ENCODE measurements at places on chromosomes 12 and 14.
A peak's percentile ranks its signal among the peaks of the same experiment; 100 is the strongest.

DNA sequence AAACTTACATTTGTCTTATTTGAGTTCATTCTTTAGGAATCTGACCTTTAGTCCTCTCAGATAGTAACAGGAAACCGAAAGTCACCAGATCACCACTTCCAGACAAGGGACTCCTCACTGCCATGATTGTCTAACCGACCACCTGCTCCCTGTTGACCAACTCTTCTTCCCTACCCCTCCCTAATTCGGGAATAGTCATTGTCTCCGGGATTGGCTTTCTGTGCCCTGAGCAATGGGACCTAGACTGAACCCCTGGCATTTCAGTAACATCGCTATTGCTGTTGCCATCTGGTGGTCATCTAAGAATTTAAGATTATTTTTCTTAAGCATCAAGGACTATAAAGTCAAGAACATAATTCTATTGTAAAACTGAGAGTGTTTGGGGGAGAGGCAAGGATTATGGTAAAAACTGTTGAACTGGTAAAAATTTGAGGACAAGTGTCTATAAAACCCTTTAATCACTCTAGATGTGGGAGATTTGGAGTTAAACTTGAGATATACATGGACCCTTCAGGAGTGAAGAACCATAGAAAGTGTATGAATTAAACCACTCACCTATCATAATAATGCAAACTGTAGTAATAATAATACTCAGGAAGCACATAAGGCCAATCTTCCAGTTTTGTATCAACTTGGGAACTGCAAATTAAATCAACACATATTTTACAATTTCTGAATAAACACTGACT lies 6.3 kb downstream of the CLEC2A start:
- DNase-seq: peak; percentile 56

- DNase-seq: no peak
These were observed 115.2 kb downstream of the TMEM132D start for GRCh38 chr12:129788506-129789084.

DNA sequence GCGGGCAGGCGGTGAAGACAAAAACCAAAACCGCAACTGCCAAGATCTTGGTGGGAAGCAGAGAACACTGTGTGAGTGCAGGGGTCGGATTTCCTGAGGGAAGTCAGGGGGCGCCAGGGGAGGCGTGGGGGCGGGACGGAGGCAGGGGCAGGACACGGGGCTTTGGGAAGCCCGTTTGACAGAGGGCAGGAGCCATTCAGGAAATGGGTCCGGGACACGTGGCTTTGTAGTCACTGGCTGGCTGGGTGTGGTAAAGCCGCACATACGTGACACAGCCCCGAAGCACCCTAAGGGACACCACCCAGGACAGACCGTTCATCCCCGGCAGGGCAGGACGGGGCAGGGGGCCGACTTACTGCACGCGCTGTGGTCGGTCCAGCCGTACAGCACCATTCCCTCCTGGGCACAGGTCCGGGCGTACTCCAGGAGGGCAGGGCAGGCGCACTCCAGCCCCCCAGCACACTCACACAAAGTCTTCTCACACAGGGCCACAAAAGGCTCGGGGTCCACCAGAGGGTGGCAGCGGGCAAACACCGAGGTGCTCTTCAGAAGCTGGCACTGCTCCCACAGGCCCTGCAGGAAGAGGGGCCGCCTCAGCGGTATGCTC lies 49.4 kb downstream of the VWF start:
- DNase-seq: peak; percentile 82

- DNase-seq: peak; percentile 43
These were observed at the start of gene VSIG10 for GRCh38 chr12:118103601-118104382. Gene VSIG10 (minus strand): TSS chr12:118104011. CDS start chr12:118103671, 340 bp downstream.
